GM12864 (cell line): ENCODE measurements at places on chromosomes 2 and 18.

DNA sequence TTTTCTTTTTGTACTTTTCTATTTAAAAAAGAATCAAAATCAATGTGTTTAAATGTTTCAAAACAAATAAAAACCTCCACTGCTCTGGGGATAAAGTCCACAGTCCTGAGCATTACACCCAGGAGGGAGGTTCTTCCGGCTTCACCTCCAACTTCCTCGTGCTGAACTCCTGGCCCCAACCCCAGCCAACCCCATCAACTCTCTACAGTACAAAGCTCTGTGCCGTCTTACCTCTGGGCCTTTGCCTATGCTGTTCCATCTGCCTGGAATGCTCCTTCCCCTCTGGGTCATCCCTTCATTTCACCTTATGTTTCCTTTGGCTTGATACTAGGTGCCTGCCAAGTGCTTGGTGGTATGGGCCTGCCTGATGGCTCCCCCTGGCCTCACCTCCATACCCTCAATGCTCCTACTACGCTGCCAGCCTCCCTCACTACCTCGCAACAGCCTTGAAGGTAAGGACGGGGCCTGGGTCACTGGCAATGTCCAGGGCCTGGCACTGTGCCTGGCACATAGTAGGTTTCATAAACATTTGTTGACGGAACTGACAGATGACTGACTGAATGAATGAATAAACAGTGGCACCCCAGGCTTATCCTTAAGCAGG, 28.8 kb downstream of the SDC1 start:
- DNase-seq = no peak

DNA sequence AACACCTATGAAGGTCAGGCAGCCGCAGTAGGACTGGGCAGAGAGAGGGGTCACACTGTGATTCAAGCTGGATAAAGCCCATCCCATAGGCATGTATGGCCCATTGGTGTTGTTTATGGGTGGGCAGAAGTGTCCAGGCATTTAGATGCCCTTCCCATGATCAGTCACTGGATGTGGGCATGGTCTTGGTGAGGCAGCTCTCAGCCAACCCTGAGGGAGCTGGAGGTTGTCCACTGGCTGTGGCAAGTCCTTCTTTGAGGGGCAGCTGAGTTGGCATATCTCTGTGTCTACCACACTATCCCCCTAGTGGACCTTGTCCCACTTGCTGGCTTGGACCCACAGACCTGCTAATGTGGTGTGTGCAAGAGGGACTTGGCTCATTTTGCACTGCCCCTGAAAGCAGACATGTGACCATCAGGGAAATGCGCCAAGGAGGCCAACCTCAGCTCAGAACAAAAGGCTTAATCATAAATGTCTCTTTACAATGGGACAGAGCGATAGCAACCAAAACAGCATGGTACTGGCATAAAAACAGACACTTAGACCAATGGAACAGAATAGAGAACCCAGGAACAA, 82.0 kb downstream of the TMEM17 start:
- no peak for DNase-seq

DNA sequence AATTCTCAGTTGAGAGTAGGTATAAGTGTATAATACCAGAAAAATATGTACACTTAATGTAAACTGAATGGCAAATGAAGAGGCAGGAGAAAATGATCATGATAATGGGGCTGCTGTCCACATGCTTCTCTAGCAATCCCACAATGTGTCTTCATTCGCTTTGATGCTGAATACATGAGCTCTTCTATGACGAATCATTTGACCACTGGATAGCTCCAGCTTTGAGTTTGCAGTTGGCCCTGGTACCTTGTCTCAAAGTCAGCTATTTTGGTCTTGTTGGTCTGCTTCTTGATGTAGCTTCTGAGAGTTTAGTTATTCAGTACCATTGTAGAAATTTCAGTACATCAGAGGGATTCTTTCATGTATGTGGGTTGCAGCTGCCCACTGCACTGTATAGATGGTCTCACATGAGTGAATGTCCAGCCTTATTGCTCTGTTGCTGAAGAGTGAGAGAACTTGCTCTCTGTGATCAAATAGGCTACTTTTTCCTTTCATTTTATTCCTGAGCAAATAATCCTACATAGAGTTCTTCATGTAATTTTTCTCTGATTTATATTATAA, 105.1 kb downstream of the TTC27 start:
- DNase-seq = no peak

DNA sequence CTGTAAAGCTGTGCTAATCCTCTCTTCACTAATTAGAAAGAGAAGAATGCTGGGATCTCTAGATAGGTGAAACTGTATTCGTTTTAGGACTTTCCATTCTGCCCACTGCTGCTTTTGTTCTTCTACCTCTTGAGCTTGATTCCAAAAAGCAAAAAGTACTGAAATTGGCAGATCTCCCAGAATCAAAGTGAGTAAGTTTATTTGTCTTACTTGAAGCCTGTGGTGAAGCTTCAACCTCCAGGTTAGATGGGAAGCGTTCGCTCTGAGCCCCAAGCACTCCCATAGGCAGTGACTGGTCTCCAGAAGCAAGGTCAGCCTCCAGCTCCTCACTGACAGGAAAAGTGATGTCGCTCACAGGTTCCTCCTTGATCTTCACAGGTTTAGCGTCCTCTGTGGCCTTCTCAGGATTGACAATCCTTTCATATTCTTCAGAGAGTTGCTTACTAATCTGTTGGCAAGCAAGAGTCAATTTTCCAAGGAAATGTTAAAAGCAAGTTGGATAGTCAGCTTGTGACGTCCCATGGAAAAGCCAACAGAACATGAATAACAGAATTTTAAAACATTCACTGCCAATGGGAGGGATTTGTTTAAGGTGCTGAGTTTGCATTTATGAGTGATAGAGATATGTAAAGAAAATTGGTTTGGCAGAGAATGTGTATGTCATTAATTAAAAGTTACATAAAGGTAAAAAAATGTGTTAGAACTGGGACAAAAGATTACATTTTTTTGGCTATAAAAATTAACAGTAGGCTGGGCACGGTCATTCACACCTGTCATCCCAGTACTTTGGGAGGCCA, 8.1 kb downstream of the SUPT7L start:
- no peak for DNase-seq

GRCh38 chr2:214481204-214481603, 70.3 kb downstream of the VWC2L start:
- DNase-seq = no peak

DNA sequence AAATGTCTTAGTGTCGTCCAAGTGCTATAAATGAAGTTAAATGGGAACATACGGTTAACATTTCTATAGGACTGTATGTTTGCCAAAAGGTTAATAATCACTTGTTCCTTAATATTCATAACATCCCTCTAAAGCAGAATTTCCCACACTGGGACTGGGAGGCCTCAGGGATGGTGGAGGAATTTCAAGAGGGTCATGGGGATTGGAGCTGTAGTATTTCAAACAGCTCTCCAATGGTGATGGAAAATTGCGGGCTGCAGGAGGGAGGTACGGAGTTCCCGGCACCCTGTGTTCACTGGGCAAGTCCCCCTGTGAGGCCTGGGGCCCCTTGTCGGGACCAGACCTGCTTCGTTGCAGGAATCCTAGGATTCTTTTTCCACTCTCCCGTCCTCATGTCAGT, 39.8 kb upstream of the CTAGE1 start:
- no peak for DNase-seq

DNA sequence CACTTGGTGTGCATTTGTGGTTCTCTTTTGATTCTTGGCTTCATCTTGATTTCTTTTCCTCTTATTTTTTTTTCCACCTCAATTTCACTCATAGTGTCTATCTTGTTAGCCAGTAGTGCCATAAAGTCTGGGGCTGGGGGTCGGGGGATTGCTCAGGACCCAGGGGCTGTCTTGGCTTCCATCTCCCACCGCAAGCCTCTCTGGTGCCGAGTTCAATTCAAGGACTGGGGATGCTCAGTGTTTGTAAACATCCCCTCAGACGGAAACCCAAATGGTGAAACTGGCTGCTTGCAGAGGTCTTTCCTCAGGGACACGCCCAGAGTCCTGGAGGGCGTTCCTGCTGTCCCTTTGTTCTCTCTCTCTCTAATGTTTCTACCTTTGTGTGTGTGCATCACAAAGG, 173.3 kb downstream of the TWIST2 start:
- DNase-seq = no peak

DNA sequence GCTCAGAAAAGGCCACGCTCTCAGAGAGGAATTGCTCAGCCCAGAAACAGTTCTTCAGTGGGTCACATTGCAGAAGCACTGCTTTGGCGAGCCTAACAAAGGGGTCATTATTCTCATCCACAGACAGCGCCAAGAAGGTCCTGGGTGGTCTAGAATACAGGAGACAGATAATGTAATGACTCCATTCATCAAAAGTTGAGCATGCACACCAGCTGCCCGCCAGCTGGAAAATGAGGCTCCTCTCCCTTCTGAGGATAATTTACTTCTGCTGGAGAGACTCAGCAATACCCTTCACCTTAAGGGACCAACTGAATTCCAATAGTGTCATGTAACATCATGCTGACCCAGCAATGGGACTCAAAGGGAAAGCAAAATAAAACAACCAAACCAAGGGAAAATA, 79.9 kb downstream of the TRIB2 start:
- DNase-seq = no peak

DNA sequence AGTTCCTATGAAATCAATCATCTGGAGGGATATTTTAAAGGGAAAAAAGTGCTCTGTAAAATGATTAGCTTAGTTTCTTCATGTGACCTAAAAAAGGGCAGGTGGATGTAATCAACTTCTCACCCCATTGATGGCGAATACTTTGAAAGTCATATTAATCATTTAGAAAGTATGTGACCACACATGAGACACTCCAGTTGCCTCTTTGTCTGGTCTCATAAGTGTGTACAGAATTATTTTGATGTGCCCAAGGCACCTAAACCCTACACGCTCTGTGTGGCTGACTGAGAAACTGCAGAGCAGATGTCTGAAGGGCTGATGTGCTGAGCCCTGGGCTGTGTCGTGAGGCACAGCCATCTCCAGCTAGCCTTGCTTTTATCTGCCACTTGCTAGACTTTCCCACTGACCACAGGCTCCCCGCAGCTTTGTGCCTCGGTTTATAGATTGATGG, 26.9 kb downstream of the SGPP2 start:
- DNase-seq = peak; percentile 61

GRCh38 chr2:18566145-18566769, 5.8 kb upstream of the RDH14 start:
- DNase-seq = no peak

DNA sequence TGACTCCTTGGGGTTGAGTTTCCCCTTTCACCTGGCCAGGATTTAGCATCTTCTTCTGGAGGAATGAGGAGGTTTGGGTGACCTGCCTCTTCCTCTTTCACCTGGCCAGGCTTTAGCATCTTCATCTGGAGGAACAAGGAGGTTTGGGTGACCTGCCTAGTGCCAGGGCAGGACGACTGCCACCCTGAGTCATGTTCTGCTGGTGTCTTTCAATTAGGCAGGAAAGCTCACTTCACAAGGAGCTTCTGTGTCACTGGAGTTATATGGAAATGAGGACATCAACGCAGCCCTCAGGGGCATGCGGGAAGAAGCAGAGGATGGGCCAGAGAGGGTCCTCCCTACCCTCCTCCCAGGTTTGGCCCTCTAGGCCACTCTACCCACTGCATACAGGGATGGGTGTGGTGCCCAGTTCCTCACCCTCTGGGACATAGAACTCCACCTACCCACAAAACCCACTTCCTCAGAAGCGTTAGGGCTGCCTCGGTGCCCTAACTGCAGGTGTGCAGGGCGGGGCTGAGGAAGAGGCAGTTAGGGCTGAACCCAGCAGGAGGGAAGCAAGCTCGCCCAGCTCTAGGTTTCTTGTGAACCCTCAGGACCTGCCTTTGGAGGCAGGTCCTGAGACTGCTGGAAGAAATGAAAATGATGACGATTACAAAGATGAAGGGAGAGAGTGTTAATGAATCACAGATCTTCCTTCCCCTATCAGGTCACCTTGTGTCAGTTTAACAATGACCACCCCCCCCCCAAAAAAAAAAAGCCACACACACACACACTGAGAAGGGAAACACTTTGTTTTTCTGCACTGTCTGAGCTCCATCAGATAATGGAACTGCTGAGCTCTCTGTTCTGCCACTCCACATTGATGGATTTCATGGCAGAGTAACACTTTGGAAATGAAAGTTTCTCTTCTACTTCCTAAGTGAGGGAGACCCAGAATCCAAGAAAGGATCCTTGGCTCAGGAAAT, 71.0 kb downstream of the ARL4C start:
- DNase-seq = peak; percentile 76

- no peak for DNase-seq
These were observed 44.9 kb upstream of the SMIM21 start for GRCh38 chr18:75472396-75472795.

DNA sequence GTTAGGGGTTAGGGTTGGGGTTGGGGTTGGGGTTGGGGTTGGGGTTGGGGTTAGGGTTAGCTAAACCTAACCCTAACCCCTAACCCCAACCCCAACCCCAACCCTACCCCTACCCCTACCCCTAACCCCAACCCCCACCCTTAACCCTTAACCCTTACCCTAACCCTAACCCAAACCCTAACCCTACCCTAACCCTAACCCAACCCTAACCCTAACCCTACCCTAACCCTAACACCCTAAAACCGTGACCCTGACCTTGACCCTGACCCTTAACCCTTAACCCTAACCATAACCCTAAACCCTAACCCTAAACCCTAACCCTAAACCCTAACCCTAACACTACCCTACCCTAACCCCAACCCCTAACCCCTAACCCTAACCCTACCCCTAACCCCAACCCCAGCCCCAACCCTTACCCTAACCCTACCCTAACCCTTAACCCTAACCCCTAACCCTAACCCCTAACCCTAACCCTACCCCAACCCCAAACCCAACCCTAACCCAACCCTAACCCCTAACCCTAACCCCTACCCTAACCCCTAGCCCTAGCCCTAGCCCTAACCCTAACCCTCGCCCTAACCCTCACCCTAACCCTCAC, 24.1 kb upstream of the RABL2A start:
- no peak for DNase-seq

- DNase-seq = no peak
These were observed 74.0 kb downstream of the PMS1 start for GRCh38 chr2:189858291-189858690.

DNA sequence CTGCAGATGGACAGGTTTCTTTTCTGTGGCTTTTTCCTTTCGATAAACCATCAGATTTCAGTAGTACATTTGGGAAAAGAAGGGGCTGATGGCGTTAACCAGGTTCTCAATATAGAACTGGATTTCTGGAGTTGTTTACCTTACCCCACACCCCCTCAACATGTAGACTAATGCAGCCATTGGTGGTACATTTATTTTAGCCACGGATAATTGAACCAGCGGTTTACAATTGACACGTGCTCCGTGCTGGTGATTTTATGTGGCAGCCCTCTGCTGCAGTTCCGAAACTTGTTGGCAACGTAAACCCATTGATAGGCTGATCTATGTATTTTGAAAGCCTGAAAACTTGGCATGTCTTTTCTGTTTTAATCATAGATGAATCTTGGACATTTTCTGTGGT, 5.4 kb downstream of the SOX11 start:
- DNase-seq = no peak

- DNase-seq = peak; percentile 71
These were observed 21.2 kb upstream of the IL1A start for GRCh38 chr2:112805542-112805941.

- DNase-seq = no peak
These were observed 985.8 kb upstream of the NRXN1 start for GRCh38 chr2:52017646-52018235.
